Thyroid gland (tissue), 4 donors: ENCODE measurements at places on chromosomes 7 and 10. TPM values are rescaled to one million over a fixed set of nuclear protein-coding genes. Genes with fewer than 3 reads are reported as not detected.

GPR146 gene
- 37.9 TPM for total RNA-seq

SPDYE18 gene
- total RNA-seq, result 1.8 TPM

SMARCD3 gene
- 46.9 TPM for total RNA-seq

CLCN1 gene
- total RNA-seq, result not detected

KIF20B gene
- total RNA-seq, result 6.2 TPM

TNS3 gene
- total RNA-seq, result 65.8 TPM

AOC1 gene
- not detected for total RNA-seq

PTPN20 gene
- total RNA-seq, result 10.9 TPM

STEAP2 gene
- 34.3 TPM for total RNA-seq

SLIT1 gene
- total RNA-seq, result 0.29 TPM

RASA4 gene
- 47.8 TPM for total RNA-seq

- H3K36me3 ChIP-seq, result no peaks in the 10 kb centered on the region
- DNase-seq, result peak; percentile 39
- no peaks in the 10 kb centered on the region for H3K4me1 ChIP-seq
- H3K4me3 ChIP-seq, result no peak overlapping the region
- H3K27me3 ChIP-seq, result no peaks in the 10 kb centered on the region
- H3K27ac ChIP-seq, result no peak overlapping the region
Observed at GRCh38 chr7:150962553-150963399, 15.3 kb downstream of the KCNH2 start.

- H3K4me1 ChIP-seq, result no peaks in the 10 kb centered on the region
- no peak for DNase-seq
- H3K27ac ChIP-seq, result no peak overlapping the region
Observed at GRCh38 chr10:35870665-35871310, 228.7 kb upstream of the FZD8 start.

GRCh38 chr7:29971566-29972314 lies 17.9 kb downstream of the SCRN1 start:
- no peak overlapping the region for H3K4me3 ChIP-seq
- H3K36me3 ChIP-seq, result no peaks in the 10 kb centered on the region
- no peaks in the 10 kb centered on the region for H3K4me1 ChIP-seq
- H3K27me3 ChIP-seq, result no peaks in the 10 kb centered on the region

- H3K27ac ChIP-seq, result no peak overlapping the region
- H3K4me3 ChIP-seq, result no peak overlapping the region
Observed at GRCh38 chr7:91710881-91711280, 169.6 kb downstream of the MTERF1 start.

- DNase-seq, result no peak
- H3K4me1 ChIP-seq, result no peaks in the 10 kb centered on the region
- H3K36me3 ChIP-seq, result no peaks in the 10 kb centered on the region
- H3K4me3 ChIP-seq, result no peak overlapping the region
Observed at GRCh38 chr10:110487411-110488331, 10.0 kb upstream of the DUSP5 start.

DNA sequence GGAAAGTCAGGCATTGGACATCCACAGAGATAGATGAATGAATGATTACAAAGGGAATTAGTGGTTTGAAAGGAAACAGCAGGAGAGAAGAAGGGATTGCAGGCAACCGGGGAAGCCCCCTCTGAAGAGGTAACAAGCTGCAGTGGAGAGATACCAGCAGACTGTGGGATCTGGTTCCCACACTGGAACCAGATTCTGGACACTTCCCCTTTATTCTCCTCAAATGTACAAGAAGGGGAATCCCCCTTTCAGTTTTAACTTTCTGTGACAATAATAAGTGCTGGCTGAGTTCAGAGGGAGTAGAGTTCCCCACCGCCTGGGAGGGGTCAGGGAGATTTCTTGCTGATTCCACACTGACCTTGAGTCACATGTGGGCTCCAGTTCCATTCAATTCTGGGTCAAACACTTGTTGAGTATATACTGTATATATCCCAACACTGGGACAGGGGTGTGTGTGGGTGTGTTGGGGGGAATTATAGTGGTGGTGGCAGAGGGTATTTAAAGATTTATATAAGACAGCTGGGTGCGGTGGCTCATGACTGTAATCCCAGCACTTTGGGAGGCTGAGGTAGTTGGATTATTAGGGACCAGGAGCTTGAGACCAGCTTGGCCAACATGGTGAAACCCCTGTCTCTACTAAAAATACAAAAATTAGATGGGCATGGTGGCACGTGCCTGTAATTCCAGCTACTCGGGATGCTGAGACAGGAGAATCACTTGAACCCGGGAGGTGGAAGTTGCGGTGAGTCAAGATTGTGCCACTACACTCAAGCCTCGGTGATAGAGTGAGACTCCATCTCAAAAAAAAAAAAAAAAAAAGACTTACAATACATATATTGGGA lies 16.5 kb upstream of the DDIT4 start:
- H3K27me3 ChIP-seq, result no peaks in the 10 kb centered on the region
- no peak overlapping the region for H3K4me3 ChIP-seq
- DNase-seq, result peak; percentile 37
- peaks cover 87% of the 10 kb centered on the region for H3K4me1 ChIP-seq
- no peaks in the 10 kb centered on the region for H3K36me3 ChIP-seq

DNA sequence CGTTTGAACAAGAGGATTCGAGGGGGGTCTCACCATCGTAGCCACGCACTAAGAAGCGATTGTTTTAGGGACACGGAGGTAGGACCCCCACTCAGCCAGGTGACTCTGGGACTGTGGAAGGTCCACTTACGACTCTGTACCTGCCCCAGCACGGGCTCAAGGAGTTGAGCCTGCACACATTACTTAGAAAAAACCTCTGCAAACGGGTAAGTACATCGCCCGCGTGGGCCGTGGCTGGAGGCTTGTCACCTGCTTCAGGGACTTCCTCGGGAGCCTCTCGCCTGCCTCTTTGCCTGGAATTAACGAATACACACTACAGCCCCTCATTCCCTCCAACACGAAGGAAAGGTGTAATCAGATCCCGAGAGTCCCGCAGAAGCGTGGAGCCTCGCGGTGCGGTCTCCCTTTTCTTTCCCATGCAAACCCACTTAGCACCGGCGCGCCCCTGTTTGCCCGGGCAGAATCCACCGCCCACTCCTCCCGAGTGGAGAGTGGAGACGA lies 826 bp downstream of the PODXL start:
- no peaks in the 10 kb centered on the region for H3K36me3 ChIP-seq
- peak; percentile 17 for DNase-seq
- H3K4me1 ChIP-seq, result peaks cover 24% of the 10 kb centered on the region

DNA sequence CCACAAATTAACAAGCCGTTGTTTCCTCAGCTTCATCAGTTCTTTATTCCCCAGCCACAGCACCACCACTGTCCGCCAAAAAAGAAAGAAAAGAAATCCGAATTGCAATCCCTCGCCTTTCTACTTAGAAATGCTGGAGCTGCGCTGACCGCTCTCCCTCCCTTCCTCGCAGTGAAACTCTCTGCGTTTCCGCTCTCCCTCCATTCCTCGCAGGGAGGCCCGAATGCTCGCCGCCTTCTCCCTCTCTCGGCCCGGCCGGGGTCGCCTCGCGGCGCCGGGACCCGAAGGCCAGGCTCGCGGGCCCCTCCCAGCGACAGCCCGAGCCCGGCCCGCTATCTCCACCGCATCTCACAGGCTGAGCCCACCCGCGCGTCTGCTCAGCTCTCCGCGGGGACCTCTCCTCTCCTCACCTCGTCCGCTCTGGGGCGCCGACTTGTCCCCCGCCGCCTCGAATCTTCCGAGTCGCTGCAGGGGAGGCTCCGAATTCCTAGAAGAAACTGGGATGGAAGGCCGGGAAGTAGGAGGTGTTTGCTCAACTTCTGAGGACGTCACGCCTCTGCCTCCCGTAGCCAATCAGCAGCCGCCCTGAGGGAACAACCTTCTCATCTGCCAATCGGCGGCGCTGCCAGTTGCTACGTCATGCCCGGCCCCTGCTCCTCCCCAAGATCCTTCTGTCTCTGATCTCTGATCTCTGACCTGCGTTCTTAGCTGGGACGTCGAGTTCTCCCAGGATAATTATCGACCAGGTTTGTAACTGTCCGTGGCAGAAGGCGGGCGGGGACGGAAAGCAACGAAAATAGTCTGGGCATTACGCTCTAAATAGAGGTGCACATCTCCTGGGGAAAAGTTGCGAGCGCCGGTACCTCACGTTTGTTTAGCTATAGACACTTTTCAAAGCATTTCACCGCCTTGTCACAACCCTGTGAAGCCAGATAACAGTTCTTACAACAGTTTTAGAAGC lies at the start of gene AASS:
Gene AASS, minus strand, starts transcription at position 499 of the 961 bp plus-strand sequence. CDS start 10,523 bp downstream, outside the sequence.
- H3K4me3 ChIP-seq, result peak within 1 kb of the TSS; percentile 71
- DNase-seq, result peak; percentile 98
- no peaks in the 10 kb centered on the region for H3K4me1 ChIP-seq
- H3K36me3 ChIP-seq, result no peaks in the 10 kb centered on the region

GRCh38 chr7:89845952-89846351 lies 308.3 kb upstream of the STEAP1 start:
- DNase-seq, result no peak
- H3K4me3 ChIP-seq, result no peak overlapping the region
- no peaks in the 10 kb centered on the region for H3K36me3 ChIP-seq
- H3K27ac ChIP-seq, result no peak overlapping the region
- no peaks in the 10 kb centered on the region for H3K27me3 ChIP-seq

DNA sequence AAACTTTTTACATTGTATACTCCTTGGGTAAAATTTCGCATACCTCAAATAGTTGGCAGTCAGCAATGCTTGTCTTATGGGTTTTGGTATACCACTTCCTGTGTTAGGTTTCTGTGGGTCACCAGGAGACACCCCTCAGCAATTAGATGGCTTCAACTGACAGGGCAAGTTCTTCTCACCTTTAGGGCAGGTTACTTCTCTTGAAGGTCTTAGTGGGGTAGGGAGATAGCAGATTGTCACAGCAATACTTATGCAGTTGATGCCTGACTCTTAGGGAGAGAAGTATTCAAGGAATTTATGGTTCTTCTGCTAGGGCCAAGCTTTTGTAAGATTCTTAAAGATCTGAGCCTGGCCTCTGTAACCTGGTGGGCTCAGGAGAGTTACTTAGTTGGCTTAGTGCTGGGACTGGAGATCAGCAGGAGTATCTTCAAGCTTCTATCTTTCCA lies 42.9 kb downstream of the MKLN1 start:
- H3K27ac ChIP-seq, result no peak overlapping the region
- H3K4me1 ChIP-seq, result peaks cover 19% of the 10 kb centered on the region
- H3K4me3 ChIP-seq, result no peak overlapping the region
- H3K36me3 ChIP-seq, result no peaks in the 10 kb centered on the region
- DNase-seq, result no peak

GRCh38 chr10:103740611-103741010 lies 114.8 kb downstream of the SH3PXD2A start:
- no peak for DNase-seq
- no peaks in the 10 kb centered on the region for H3K36me3 ChIP-seq
- H3K27ac ChIP-seq, result no peak overlapping the region
- no peaks in the 10 kb centered on the region for H3K27me3 ChIP-seq
- H3K4me1 ChIP-seq, result no peaks in the 10 kb centered on the region

DNA sequence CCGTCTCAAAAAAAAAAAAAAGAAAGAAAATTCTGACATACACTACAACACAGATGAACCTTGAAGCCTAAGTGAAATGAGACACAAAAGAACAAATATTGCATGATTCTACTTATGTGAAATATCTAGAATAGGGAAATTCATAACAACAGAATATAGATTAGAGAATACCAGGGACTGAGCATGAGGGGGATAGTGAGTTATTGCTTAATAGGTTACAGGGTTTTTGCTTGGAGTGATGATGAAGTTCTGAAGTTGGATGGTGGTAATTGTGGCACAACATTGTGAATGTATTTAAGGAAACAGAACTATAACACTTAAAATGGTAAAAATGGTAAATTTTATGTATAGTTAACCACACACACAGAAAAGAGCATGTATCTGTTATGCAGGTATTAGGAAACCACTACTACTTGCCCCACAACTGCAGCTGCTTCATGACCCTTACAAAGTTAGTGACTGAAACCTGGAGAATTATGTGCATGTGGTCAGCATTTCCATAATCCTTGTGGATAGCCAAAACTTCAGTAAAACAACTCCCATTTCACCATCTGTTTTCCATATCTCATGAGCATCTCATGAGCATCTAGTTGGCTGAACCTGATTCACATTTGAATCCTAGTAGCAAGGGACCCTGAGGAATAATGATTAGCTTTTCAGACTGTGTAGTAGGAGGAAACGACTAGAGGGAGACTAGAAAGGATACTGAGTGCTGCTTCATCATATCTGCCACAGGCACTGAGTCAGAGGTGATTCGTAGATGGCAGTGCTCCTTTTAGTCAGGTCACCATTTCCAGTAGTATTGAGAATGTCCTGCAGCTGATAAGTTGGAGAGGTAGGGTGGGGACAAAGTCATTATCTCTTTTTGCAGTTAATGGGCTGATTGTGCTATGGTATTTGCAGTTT lies 26.3 kb downstream of the SAMD8 start:
- H3K36me3 ChIP-seq, result no peaks in the 10 kb centered on the region
- H3K4me3 ChIP-seq, result no peak overlapping the region
- H3K4me1 ChIP-seq, result peaks cover 20% of the 10 kb centered on the region
- no peak overlapping the region for H3K27ac ChIP-seq

- no peaks in the 10 kb centered on the region for H3K27me3 ChIP-seq
- peak within 1 kb of the TSS; percentile 29 for H3K27ac ChIP-seq
- DNase-seq, result peak; percentile 77
- H3K4me3 ChIP-seq, result peak within 1 kb of the TSS; percentile 62
Observed at GRCh38 chr10:94545391-94546048, at the start of gene HELLS. Gene HELLS (plus strand): TSS chr10:94545788. CDS start chr10:94545922, 134 bp downstream.

DNA sequence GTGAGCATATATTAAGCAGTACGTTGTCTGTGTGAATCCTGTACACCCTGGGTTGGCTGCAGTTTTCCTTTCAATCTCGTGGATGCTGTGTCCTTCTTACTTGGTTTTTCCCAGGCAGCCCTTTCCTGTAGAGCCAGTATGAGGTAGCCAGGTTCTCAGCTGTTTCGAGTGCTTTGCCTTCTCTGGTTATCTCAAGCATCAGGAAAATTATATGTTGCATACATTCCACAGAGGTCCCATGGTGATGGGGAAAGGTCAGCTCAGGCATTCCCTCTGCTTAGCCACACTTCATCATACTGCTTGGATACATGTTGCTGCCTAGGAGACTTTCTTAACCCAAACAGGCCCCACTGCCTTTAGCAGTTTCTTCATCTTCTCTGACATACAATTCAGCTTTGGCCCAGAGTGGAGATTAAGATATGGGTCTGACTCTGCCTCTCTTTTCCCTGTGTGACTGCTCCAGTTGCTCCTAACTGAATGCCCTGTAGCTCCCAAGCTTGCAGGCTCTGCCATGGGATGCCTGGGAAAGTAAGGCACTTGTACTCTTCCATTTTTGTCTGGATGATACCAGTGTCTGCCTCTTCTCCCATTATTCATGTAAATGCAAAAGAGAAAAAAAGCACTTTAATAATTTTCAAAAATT lies 11.3 kb downstream of the GNAI1 start:
- H3K27me3 ChIP-seq, result no peaks in the 10 kb centered on the region
- H3K27ac ChIP-seq, result no peak overlapping the region
- H3K36me3 ChIP-seq, result no peaks in the 10 kb centered on the region
- H3K4me1 ChIP-seq, result peaks cover 25% of the 10 kb centered on the region
- no peak for DNase-seq
- no peak overlapping the region for H3K4me3 ChIP-seq

GRCh38 chr10:71052076-71052660 lies 160.2 kb upstream of the UNC5B start:
- DNase-seq, result no peak
- no peak overlapping the region for H3K27ac ChIP-seq
- H3K36me3 ChIP-seq, result no peaks in the 10 kb centered on the region
- no peaks in the 10 kb centered on the region for H3K4me1 ChIP-seq
- H3K4me3 ChIP-seq, result no peak overlapping the region
